ENCODE measurements at places on chromosomes 1 and 21.

- DNase-seq, result no peak
Observed at GRCh38 chr1:20590306-20590777, 1.4 kb downstream of the CDA start.

- DNase-seq, result no peak
Observed at GRCh38 chr1:9904596-9904995, 5.5 kb downstream of the CTNNBIP1 start.

GRCh38 chr21:36203603-36203889 is 46.9 kb downstream of the DOP1B start:
- no peak for DNase-seq

DNA sequence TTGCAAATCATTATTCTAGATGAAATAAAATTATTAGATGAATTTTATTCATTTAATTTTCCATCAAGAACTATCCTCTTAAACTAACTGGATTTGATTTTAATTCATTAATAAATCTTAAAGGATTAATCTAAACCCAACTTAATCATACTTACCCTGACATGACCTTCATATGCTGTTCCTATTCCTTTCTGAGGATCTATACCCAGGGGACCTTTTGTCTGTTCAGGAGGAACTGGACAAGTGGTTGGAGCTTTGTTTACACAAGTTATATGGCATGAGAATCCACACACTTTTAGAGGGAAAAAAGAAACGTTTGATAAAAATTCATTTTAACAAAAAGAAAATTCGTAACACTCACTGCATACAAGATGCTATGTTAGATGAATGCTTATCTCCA is 95.2 kb downstream of the COQ8A start:
- DNase-seq, result no peak

DNA sequence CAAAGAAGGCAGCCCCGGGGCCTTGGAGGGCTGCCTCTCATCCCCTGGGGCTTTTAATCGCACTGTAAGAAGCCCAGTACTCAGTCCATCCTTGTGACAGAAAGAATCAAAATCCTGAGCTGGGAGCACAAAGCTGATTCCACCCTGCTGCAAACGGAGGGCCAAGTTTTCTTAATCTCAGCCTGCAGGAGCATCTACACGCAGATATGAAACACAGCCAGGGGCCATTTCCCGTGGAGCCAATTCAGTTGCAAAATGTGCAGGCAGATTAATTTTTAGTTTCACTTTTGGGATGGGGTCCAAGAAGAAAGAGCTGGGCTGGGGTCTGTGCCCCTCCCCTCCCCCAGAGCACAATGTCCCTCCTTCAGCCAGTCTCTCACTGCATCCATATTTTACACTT is 4.4 kb downstream of the LYPD8 start:
- no peak for DNase-seq

GRCh38 chr1:73860421-73860950 is 337.5 kb downstream of the LRRIQ3 start:
- no peak for DNase-seq

DNA sequence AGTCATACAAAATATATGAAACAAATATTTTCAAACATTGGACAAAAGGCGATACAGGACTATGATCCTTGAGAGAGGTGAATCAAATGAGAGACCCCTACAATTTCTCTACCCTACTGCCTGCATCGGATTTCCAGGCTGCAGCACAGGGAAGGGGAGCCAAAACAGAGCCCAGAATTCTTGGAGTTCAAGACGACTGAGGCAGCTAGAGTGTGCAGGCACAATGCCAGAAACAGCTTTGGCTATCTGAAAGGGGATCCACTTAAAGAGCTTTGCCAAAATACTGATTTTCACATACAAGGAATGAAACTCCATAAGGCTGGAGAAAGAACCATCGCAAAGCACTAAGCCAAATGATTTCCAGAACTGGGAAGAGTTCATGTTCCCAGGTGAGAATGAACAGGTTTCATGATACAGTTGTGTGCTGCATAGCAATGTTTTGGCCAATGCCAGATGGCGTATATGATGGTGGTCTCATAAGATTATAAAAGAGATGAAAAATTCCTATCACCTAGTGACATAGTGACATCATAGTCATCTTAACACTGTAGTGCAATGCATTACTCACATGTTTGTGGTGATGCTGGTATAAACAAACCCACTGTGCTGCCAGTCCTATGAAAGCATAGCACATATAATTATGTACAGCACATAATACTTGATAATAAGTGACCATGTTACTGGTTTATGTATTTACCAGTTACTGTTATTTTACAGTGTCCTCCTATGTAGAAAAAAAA is 77.5 kb downstream of the KCND3 start:
- DNase-seq, result no peak

- no peak for DNase-seq
Observed at GRCh38 chr21:28904961-28905435, 87.7 kb downstream of the LTN1 start.

DNA sequence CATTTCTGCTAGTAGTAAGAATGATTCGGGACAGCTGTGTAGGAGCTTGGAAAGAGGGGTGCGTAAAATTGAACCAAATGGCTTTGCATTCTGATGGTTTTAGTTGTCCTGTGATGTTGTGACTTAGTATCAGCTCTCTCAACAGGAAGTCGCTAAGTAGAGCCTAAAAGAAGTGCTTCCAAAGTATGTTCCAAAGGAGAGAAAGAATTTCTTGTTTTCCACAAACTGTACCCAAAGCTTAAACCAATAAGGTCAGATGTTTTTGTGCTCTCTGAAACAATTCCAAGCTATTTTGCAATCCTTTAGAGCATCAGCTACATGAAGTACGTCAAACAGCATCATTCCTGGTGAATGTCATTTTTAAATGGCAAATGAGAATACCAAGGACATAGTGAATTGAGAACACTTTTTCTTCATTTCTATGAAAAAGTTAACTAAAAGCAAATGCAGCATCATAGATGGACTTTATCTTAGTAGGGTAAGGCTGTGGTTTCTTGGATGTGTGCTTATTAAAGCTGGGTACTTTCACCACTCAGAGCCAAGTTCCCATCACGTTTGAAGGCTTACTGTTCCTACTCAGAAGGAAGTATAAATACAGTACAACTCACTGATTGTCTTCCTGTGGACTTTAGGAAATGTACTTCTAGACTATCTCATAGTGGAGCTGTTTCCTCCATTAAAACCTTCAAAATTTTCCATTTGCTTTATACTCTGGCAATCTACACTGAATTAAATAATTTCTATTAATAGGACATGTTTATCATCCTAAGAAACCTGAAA is 148.6 kb downstream of the C1orf21 start:
- no peak for DNase-seq

DNA sequence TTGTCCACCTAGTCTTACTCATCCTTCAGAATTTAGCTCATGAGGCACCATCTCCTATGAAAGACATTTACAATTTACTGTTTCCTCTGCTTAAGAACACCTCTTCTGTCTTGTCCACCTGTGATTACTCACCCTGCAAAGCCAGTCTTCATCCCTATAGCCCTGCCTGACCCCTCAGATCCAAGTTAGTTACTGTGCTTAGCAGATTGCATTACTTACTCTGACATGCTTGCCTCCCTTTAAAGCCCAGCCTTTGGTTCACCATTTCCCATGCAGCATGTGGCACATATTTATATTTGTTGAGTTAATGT is 60.9 kb upstream of the VCAM1 start:
- no peak for DNase-seq

DNA sequence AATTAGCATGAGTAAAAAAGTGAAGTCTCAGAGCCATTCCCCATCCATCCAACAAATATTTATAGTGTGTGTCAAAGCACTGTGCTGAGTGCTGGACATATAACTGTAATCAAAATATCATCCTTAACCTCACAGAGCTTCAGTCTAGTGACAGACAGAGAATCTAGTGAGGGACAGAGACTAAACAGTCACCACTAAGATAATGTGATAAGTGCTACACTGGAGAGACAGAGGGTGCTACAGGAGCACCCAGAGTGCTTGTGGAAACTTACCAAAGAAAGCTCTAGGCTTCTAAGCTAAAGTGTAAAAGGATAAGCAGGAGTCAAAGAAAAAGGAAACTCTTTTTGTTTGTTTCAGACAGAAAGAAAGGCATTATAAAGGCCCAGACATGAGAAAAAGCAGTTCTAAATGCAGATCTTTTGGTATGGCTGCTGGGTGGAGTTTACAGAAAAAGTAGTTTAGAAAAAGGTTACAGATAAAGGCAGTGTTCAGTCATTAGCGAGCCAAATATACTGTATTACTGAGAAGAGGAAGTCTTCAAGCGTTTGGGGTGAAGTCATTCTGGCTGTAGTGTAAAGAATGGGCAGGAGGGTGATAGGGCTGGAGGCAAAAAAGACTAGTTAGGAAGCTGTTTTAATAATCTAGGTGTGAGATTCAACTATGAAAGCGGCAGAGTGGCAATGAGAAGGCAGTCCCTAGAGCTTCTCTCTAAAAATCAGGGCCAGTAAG is 83.8 kb downstream of the SCMH1 start:
- no peak for DNase-seq

GRCh38 chr1:29581256-29581655 is 344.9 kb downstream of the PTPRU start:
- no peak for DNase-seq

GRCh38 chr1:32307324-32307723 is 15.4 kb downstream of the HDAC1 start:
- DNase-seq, result no peak

- DNase-seq, result no peak
Observed at GRCh38 chr21:37490084-37490483, 123.5 kb downstream of the DYRK1A start.

DNA sequence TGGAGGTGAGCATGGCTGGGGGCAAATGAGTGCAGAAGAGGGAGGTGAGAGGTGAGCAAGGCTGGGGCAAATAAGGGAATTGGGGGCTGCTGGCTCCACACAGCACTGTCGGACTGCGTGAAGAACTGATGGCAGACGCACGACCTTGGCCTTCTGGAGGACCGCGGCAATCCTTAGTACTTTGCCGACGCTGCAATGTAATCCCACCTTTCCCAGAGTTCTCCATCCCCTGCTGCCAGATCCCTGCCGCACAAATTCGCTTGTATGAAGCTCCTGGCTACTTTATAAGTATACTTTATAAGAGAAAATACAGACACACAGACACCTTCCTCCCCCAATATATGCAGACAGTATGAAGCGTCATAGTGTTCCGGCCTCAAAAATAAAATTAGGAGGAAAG is 472.4 kb downstream of the SMYD3 start:
- DNase-seq, result no peak

DNA sequence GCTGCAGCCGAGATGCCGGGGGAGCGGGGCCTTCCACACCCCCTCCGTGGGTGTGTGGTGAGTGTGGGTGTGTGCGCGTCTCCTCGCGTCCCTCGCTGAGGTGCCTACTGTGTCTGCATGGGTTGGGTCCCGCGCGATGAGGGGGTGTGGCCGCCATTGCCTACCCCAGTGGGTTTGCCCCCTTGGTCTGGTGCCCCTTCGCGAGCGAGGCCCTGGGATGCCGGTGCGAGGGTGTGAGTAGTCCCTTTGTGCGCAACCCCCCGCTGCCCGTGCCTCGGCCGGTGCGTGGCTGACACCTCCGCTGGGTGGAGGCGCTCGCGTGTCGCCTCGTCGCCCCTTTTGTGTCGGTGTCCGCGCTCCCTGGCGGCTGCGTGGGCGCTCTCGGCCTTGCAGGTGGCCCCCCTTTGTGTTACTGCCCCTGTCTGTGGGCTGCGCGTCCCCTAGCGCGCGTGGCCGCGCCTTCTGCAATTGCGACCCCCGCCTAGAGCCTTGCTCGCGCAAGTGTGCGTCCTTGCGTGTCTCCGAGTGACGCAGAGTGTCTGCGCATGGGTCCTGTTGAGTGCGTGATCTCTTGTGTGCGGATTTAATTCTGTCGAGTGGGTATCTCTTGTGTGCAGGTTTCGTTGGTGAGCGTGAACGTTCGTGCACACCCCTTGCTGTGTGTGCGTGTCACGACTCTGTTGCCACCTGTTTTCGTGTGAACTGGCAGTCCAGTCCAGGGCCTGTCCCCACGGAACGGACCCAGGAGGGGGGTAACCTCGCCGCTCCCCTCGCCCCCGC is 553 bp downstream of the TTC3 start:
- peak; percentile 67 for DNase-seq

DNA sequence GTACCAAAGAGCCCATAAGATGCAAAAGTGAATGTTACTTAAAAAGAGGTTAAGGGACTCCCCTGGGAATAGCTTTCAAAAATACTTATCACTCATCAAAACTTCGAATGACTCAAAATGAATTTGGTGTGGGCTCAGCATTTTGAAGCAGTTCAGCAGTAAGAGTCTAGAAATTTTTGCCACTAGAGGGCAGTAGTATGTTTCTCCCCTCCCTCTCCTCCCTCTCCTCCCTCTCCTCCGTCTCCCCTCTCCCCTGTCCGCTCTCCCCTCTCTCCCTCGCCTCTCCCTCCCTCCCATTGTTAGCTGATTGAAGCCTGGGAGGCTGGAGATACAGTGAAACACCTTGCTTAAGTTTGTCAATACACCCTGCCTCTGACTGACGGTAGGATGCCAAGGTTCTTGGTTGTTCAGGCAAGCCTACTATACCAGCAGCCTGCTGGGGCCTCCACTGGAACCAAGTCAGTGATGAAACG is 70.8 kb upstream of the TENT5C start:
- DNase-seq, result peak; percentile 44

DNA sequence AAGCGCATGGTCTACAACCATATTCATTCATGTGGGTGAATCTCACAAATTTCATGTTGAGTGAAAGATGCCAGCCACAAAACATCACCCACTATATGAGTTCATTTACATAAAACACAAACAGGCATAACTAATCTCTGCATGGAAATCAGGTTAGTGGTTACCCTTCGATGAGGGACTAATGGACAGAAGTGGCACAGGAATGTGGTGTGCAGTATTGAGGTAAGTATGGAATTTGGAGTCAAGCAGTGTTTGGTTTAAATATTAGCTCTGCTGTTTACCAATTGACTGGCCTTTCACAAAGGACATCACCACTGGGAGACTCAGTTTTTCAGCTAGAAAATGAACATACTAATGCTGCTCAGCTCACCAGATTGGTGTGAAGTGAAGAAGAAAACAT is 24.2 kb downstream of the CCDC185 start:
- no peak for DNase-seq
